Transverse colon (tissue), 4 donors: ENCODE measurements at places on chromosomes 12 and 14. TPM values are rescaled to one million over a fixed set of nuclear protein-coding genes. Genes with fewer than 3 reads are reported as not detected.

GRCh38 chr12:46531059-46531785 is 158.6 kb upstream of the SLC38A2 start:
- H3K27ac ChIP-seq, result no peak overlapping the region
- H3K4me3 ChIP-seq, result no peak overlapping the region
- no peaks in the 10 kb centered on the region for H3K36me3 ChIP-seq
- no peaks in the 10 kb centered on the region for H3K4me1 ChIP-seq

DNA sequence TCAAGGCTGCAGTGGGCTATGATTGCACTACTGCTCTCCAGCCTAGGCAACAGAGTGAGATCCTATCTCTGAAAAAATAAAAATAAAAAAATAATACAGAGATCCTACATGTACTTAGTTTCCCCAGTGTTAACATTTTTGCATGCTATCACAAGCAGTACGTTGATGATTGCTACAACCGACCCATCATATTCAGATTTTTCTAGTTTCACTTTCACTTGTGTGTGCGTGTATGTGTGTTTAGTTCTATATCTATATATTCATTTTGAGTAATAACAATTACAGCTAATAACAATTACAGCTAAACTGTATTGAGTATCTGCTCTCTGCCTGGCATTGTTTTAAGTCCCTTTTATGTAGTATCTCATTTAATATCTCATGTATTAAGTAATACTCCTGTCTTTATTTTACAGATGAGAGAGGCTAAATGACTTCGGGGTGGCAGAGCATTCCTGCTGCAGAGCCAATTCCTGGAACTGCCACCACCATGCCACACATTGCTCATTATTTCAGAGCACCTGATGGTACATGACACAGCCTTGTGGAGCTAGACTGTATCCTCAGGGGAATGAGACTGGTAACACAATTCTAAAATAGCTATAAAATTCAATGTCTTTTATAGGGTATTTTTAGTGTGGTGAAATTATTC is 153.1 kb downstream of the BCAT1 start:
- no peak overlapping the region for H3K27ac ChIP-seq
- no peak for DNase-seq
- H3K27me3 ChIP-seq, result no peaks in the 10 kb centered on the region
- H3K36me3 ChIP-seq, result no peaks in the 10 kb centered on the region

CPM gene
- total RNA-seq, result 147 TPM

EML1 gene
- total RNA-seq, result 23.2 TPM

- H3K4me1 ChIP-seq, result no peaks in the 10 kb centered on the region
- H3K4me3 ChIP-seq, result no peak overlapping the region
- DNase-seq, result no peak
- no peaks in the 10 kb centered on the region for H3K27me3 ChIP-seq
- H3K27ac ChIP-seq, result no peak overlapping the region
- no peaks in the 10 kb centered on the region for H3K36me3 ChIP-seq
These were observed 2.7 kb upstream of the GZMH start for GRCh38 chr14:24612196-24612595.

IGFBP6 gene
- 106 TPM for total RNA-seq

SYNDIG1L gene
- total RNA-seq, result 0.32 TPM

- peaks cover 8% of the 10 kb centered on the region for H3K4me1 ChIP-seq
- H3K36me3 ChIP-seq, result no peaks in the 10 kb centered on the region
- no peak overlapping the region for H3K4me3 ChIP-seq
These were observed 48.4 kb downstream of the NDUFA12 start for GRCh38 chr12:94954948-94955592.

DNA sequence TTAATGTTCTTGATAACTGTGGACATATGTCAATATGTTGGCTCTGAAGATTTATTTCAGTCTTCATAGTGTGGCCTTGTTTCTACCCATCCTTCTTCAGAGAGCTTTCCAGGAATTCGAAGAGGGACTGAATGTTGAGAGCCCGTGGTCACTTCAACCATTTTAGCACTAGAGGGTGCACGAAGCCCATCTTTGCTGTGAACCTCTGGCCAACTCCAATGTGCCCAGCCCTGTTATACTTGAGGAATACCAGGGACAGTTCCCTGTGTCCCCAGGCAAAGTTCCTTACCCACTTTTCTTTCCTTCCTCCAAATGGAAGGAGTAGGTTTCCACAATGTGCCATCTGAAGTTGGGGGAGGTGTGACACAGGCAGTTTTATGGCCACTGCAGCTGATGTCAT is 603.5 kb downstream of the RPL10L start:
- no peaks in the 10 kb centered on the region for H3K27me3 ChIP-seq
- no peak overlapping the region for H3K4me3 ChIP-seq
- no peaks in the 10 kb centered on the region for H3K4me1 ChIP-seq

DNA sequence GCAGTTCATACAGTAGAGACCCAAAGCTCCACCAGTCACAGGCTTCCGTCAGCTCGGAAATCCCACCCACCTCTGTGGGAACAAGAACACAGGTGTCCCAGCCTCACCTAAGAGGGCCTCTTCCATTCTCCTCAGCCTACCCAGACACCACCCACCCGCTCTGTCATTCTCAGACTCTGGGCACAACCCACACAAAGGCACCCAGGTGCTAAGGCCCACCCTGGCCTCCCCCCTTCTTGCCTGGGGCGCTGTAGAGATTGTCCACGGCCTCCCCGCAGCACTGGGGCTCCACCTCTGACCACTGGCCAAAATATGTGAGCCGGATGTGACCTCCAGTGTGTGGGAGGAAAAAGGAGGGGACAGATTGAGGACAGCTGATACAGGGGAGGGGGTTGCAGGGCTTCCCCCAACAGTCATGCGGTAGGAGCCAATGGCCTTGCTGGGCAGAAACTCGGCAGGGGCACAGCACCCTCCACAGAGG is 14.2 kb downstream of the RPS6KL1 start:
- no peaks in the 10 kb centered on the region for H3K27me3 ChIP-seq
- H3K4me3 ChIP-seq, result no peak overlapping the region
- no peak overlapping the region for H3K27ac ChIP-seq
- H3K36me3 ChIP-seq, result no peaks in the 10 kb centered on the region
- peaks cover 10% of the 10 kb centered on the region for H3K4me1 ChIP-seq
- DNase-seq, result no peak
